ENCODE measurements at places on chromosomes 3 and 15.
A peak's percentile ranks its signal among the peaks of the same experiment; 100 is the strongest.

GRCh38 chr3:8773941-8774542 lies 4.6 kb upstream of the OXTR start:
- no peak for DNase-seq

DNA sequence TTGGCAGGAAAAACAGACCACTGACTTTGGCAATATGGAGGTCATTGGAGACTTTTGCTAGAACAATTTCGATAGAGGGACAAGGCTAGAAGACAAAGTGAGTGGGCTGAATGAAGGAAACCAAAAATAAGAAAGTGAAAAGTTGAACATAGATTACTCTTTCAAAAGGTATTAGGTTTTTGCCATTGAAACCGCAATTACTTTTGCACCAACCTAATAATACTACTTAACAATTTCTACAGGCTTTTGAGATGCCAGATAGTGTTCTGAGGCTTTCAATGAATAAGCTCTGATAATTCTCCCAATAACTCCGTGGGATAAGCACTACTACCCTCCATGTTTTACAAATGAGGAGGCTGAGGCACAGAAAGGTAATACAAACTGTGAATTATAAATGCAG lies 85.0 kb downstream of the MDFIC2 start:
- DNase-seq = no peak

- no peak for DNase-seq
Measured at GRCh38 chr3:160378331-160379109, 20.5 kb downstream of the IFT80 start.

DNA sequence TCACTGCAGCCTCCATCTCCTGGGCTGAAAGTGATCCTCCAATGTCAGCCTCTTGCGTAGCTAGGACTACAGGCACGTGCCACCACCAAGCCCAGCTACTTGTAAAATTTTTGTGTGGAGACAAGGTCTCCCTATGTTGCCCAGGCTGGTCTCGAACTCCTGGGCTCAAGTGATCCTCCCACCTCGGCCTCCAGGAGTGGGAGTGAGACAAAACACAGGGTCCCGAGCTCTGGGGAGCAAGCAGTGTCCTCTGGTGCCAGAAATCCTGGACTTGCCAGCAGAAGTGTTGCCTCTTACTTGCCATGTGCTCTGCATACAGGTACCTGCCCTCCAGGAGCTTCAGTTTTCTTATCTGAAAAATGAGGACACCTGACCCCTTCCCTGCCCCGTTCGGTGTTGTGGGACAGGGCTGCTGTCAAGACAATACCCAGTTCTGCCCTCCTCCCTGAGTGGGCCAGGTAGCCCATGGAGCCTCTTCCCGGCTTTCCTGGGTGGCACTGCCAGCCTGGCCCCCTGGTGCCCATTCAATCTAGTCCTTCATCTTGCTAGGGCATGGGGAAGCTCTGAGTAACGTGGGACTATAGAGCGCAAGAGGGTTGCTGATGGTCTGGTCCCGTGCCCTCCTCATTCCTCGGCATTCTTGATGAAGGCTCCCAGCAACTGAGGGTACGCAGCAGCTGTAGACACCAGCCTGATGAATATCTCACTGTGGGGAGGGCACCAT lies 164.6 kb downstream of the GOLGA6L4 start:
- no peak for DNase-seq

DNA sequence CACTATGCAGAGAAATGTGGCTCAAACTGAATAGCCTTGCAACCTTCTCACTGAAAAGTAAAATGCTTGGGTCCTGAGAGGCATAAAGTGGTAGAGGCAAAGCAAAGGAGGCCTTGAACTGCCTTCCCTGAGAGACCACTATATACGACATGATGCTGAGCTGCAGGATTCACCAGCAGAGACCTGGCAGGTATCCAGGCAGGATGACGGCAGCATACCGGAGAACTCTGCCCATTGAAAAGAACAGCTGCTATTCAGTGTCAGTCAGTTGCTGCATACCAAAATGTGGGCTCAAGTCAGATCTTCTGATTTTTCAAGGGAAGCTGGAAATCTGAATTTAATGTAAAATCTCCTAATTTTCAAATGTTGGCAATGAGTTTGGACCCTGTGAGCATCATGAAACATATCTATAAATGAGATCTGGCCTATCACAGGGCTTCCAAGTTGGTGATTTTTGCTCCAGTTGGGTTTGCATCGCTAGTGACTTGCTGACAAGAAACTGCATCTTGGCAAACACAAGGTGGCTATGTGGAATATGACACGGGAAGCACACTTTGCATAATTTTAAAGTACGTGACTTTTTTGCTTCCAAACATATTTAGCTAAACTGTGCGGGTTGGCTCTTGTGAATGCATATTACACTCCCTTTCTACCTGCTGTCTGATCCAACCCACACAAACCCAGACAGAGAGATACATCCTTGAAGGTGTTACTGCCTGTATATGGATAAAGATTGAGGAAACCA lies 529.0 kb downstream of the AGBL1 start:
- no peak for DNase-seq

- no peak for DNase-seq
Measured at GRCh38 chr15:65300924-65301441, 3.5 kb upstream of the RNU5B-1 start.

GRCh38 chr3:40102182-40102581 lies 207.3 kb upstream of the EIF1B start:
- DNase-seq = no peak

GRCh38 chr3:34419801-34420200 lies 621.4 kb downstream of the PDCD6IP start:
- no peak for DNase-seq

DNA sequence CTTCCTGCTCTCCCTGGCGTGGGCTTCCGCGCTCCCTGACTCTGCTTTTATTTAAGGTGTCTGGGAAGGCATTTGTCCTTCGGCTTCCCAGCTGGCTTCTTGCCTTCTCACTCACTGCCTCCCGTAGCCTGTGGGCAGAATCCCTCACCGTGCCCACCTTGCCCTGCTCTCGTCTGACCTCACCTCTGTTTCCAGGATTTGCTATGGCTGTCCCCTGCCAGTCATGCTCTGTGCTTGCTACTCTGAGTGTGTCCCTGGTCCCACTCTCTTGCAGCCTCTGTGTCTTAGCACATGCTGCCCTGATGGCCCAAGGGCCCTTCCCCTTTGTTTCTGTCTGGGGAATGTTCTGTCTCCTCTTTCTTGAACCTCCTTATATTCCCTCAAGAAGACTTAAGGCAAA lies 26.2 kb downstream of the LPP start:
- no peak for DNase-seq

DNA sequence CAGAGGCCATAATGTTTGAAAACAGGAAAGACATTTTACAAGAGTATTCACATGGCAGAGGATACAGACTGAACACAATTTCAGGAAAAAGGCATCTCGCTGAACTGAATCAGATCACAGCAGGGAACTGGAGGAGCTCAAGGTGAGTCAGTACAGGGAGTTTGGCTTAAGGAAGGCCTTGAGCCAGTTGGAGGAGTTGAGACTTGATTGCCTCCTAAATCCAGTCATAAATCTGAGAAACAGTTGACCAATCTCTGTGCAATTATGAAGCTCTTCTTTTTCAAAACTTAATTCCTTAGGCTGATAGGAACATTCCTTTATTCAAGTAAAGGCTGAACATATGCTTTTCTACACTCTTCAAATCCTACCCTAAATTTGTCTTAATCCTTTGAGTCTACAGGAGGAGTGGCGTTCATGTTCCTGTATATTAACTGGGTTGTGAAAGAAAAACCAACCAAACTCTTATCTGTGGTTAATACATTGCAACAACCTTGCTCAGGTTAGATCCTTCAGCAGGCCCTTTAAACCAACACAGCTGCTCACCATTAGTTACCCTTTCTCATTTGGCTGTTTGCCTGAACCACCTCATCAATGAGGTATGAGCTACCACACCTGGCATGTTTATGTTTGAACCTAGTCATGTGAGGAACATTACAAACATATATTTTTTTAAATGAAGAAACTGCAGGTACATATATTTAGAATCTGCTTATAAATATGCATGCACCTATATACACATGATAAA lies 404.1 kb upstream of the ATP11B start:
- DNase-seq = no peak

DNA sequence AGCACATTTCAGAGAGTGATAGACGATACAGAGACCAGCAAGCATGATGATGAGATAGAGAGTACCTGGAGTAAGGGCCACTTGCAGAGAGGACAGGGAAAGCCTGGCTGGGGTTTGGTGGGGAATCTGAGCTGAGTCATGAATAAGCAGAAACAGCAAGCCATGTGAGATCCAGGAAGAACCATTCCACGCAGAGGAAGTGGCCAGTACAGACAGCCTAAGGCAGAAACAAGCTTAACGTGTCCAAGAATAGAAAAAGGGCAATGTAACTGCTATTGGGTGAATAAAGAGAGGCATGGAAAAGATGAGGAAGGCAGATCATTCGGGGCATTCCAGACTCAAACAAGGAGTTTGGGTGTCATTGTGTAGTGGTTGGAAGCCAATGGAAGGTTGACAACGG lies 816.3 kb upstream of the CFAP20DC start:
- no peak for DNase-seq

DNA sequence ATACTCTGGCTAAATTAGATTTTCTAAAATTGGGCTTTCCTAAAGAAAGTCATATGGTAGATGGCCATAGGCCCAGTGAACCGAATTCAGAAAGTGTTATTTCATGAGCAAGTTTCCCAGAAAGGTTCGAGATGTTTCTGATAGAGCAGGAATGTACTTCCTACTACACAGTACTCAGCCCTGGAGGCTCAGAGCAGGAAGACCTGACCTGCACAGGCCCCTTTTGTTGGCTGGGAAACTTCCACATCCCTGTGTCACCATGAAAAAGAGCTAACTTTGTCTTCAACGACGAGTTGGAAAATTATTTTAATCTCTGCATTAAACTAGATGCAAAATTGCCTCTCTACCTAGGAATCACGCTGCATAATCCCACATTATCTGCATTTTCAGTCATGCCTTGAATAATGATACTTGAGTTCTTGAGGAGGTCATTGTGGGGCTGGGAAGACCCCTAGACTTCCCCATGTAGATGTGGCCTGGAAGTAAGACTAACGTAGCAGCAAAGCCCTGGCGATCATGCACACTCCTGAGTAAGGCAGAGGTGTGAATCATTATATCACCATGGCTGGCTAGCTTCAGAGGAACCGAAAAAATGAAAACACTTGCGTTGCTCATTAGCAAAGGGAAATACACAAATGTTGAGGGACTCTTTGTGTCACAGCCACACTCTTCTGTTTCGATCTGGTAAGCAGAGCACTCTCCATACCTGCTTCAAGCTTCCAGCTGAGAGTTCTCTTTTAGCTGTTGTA lies 47.1 kb downstream of the CMTM7 start:
- DNase-seq = no peak

DNA sequence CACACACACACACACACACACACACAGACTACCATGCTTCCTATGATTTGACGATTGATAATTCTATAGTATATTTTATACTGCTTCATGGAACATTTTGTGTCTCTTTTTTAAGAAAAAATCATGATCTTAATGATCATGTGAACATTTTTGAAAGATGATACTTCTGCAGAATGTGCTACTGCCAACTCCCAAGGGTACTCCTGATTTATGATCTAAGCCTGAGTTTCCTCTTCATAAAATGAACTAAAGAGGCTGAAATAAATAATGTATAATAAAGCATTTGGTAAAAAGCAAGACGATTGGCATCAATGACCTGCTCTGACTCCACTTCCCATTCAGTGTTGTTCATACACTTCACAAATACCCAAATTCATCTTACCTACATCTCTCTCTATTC lies 333.8 kb upstream of the RBMS3 start:
- DNase-seq = no peak

GRCh38 chr3:183331498-183331897 lies 78.4 kb downstream of the B3GNT5 start:
- no peak for DNase-seq

DNA sequence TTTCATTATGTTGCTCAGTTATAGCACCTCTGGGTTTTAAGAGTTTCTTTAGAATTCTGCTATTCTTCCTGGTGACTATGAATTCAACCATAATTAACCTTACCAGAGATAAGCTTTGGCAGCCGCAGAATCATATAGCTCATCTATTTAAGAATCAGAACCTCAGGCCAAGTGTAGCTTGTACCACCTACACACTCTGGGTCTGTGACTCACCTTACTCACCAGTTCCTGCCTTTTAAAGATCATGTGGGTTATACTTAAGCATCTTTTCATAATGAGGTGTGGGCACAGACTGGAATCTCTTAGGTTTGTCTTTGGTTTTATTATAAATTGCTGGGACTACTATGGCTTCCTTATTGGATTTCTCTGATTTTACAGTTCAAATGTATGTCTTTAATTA lies 21.9 kb downstream of the CDV3 start:
- no peak for DNase-seq

GRCh38 chr3:142028243-142028777 lies 121.0 kb downstream of the TFDP2 start:
- DNase-seq = peak; percentile 44

DNA sequence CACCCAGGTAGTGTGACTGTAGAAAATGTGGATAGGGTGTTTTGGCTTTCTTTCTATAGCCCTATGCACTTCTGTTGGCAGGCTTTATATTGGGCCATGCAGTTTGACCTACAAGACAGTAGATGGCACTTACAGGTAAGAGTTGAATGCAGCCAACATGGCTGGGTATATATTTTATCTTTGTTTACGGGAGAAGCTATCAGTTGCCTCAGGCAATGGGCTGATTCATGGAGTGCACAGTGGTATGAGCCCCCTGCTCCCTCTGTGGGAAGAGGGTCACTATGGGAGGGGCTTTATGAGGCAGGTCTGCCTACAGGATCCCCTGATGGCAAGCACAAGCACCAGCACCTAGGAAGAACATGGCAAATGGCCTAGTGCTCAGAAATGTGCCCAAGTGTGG lies 301.2 kb upstream of the CDIN1 start:
- no peak for DNase-seq

DNA sequence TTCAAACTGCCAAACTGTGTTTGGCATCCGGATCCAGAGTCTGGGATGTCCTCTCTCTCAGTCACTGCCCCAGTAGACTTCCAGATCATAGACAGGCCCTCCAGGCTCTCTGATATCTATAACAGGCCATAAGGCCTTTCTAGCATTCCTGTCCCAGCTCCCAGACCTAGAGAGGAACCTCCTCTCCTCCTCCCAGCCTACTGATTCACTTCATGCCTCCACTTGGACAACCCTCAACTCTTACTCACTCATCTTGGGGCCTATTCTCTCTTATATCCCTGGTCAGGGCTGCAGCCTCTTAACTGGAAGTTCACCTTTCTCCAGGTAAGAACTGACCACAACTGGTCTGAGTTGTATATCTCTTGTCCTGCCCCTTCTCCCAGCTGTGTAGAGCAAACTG lies 253.7 kb upstream of the TRIM42 start:
- DNase-seq = no peak

DNA sequence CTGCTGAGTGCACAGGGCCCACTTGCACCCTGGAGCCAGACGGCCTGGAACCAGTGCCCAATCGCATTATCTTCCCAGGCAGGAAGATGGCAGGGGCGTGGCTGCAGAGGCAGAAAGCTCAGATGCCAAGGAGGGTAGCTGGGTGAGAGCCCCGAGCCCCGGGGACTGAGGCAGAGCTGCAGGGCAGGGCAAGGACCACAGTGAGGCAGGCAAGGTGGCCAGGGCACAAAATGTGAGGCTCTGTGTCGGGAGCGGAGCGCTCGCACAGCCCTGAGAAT lies 1.6 kb upstream of the CCDC33 start:
- DNase-seq = no peak
